Activated naive CD4-positive, alpha-beta T cell treated with anti-CD3 and anti-CD28 coated beads, Interleukin-2, amount 10 ng/mL, durations not matched to agents 7 days and 5 days (primary cell): ENCODE measurements at places on chromosomes 3 and 15.

GRCh38 chr3:46354984-46355383 is 1.1 kb downstream of the CCR2 start:
- DNase-seq = no peak
- peak overlapping the region; percentile 94 for H3K27ac ChIP-seq
- peaks cover 57% of the 10 kb centered on the region for H3K36me3 ChIP-seq

DNA sequence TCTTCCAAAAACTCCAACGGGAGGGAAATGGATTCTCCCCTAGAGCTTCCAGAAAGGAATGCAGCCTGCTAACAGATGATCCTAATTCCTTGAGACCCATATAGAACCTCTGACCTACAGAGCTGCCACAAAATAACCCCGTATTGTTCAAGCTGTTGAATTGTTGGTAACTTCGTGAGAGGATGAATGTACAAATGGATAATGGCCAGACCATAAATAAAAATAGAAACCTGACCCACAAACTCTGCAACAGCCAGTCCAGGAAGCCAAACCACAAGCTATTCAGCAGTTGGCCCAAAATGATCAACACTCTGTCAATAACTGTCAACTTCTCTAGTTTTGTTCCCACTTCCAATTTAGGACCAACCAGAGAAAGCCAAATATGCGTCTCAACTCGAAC is 414.0 kb upstream of the ZNF717 start:
- DNase-seq = no peak
- H3K36me3 ChIP-seq = no peaks in the 10 kb centered on the region
- H3K27me3 ChIP-seq = no peaks in the 10 kb centered on the region
- H3K4me1 ChIP-seq = no peaks in the 10 kb centered on the region
- no peak overlapping the region for H3K27ac ChIP-seq

DNA sequence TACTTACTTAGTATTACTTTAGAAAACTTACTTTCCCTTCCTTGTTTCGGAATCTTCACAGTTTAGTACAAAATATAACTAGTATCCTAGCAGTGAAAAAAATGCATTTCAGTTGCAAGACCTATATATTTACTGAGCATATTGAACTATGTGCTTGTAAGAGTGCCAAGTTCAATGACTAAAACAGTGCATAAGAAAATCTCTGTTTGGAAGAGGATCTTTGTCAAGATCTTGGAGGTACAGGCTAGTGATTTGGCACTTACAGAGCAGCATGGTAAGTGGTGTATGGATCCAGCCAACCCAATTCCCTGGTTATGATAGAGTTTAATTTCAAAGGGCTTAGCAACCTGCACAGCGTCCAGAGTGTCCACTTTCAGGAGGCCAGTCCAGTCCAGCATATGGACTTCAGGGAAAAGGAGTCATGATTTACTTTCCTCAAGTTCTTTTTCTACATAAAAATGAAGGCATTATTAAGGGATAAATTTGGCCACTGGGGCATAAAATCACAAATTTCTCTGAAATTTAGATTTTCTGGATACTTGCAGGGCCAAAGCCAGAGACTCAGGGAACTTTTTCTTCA is 625.8 kb upstream of the BCHE start:
- no peak overlapping the region for H3K27ac ChIP-seq
- H3K4me1 ChIP-seq = no peaks in the 10 kb centered on the region
- no peak for DNase-seq
- no peaks in the 10 kb centered on the region for H3K36me3 ChIP-seq

DNA sequence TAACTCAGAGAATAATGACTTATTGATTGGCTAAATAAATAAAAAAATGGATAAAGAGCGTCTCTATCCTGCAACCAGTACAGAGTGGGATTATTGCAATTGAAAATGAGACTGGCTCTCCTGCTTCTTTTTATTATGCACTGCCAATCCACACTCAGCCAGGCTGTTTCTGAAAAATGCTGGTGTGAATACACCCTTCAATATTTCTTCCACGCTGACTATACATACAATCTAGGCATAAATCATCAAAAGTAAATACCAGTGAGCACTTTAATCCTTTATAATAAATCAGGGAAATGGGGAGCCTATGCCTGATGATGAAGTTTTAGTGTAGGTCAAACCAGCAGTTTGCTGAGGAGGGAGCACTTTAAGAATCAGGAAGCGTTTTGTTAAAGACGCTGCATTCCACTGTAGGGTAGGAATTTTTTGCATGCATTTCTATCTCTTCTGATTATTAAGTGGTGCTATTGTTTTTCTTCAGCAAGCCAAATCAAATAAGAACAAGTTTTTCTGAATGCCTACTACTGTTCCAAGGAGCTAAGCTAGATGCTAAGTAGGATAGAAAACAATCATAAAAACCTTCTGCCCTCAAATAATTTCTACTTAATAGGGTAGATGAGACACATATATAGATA is 781.5 kb downstream of the TBL1XR1 start:
- no peaks in the 10 kb centered on the region for H3K27me3 ChIP-seq
- no peak overlapping the region for H3K4me3 ChIP-seq
- H3K27ac ChIP-seq = no peak overlapping the region
- DNase-seq = no peak
- H3K36me3 ChIP-seq = no peaks in the 10 kb centered on the region
- no peaks in the 10 kb centered on the region for H3K4me1 ChIP-seq

GRCh38 chr3:190224863-190225692 is 97.2 kb downstream of the CLDN1 start:
- H3K27ac ChIP-seq = no peak overlapping the region
- H3K36me3 ChIP-seq = no peaks in the 10 kb centered on the region
- DNase-seq = no peak
- H3K4me3 ChIP-seq = no peak overlapping the region
- H3K27me3 ChIP-seq = no peaks in the 10 kb centered on the region
- H3K4me1 ChIP-seq = no peaks in the 10 kb centered on the region

- no peak overlapping the region for H3K27ac ChIP-seq
- no peaks in the 10 kb centered on the region for H3K4me1 ChIP-seq
- DNase-seq = no peak
- no peaks in the 10 kb centered on the region for H3K36me3 ChIP-seq
- no peaks in the 10 kb centered on the region for H3K27me3 ChIP-seq
These were observed 303.5 kb downstream of the PTPRG start for GRCh38 chr3:61864886-61865285.

GRCh38 chr3:157369727-157370421 is 66.8 kb upstream of the PTX3 start:
- no peaks in the 10 kb centered on the region for H3K36me3 ChIP-seq
- no peak overlapping the region for H3K27ac ChIP-seq
- no peak for DNase-seq
- H3K27me3 ChIP-seq = no peaks in the 10 kb centered on the region
- H3K4me3 ChIP-seq = no peak overlapping the region
- no peaks in the 10 kb centered on the region for H3K4me1 ChIP-seq

DNA sequence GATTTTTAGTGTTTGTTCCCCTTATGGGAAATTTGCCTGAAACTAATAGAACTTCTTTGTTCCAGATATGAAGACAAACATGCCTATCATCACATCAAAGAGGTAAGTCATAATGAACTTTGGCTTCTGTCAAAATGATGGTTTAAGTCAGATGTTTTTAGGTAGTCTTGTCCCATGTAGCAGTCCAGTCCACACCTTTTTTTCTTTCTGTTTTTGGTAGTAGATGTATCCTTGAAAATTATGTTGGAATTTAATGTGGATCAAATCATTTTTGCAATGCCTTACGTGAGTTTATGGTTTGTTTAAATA is 12.1 kb downstream of the TSEN2 start:
- no peak for DNase-seq
- peaks cover 22% of the 10 kb centered on the region for H3K36me3 ChIP-seq
- H3K27me3 ChIP-seq = no peaks in the 10 kb centered on the region
- no peak overlapping the region for H3K27ac ChIP-seq
- H3K4me1 ChIP-seq = no peaks in the 10 kb centered on the region

DNA sequence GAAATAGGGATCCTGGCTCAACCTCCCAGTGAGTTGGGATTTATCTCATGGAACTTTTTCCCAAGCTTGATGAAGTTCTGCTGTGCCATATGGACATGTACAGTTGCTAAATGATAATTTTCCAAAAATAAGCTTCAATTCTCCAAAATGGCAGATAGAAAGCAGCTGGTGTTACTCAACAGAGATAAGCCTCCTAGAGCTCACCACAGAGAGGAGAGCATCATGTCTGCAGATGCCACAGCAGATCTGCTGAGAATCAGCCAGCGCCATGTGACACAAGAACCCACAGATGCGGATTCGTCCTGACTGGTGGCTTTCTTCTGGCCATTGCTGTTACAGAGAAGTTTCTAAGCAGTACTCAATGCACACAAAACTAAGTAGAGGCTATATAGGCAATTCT is 50.6 kb downstream of the AGTR1 start:
- no peak overlapping the region for H3K4me3 ChIP-seq
- H3K36me3 ChIP-seq = no peaks in the 10 kb centered on the region
- no peaks in the 10 kb centered on the region for H3K4me1 ChIP-seq
- H3K27ac ChIP-seq = no peak overlapping the region
- DNase-seq = no peak
- H3K27me3 ChIP-seq = no peaks in the 10 kb centered on the region

- peak overlapping the region; percentile 97 for H3K4me3 ChIP-seq
- no peak for DNase-seq
- H3K36me3 ChIP-seq = peaks cover 22% of the 10 kb centered on the region
- H3K4me1 ChIP-seq = peaks cover 40% of the 10 kb centered on the region
These were observed 1.0 kb upstream of the ARIH1 start for GRCh38 chr15:72472992-72473610.

- no peak overlapping the region for H3K4me3 ChIP-seq
- DNase-seq = no peak
- no peaks in the 10 kb centered on the region for H3K27me3 ChIP-seq
These were observed 231.9 kb upstream of the ROPN1 start for GRCh38 chr3:124223853-124224252.

DNA sequence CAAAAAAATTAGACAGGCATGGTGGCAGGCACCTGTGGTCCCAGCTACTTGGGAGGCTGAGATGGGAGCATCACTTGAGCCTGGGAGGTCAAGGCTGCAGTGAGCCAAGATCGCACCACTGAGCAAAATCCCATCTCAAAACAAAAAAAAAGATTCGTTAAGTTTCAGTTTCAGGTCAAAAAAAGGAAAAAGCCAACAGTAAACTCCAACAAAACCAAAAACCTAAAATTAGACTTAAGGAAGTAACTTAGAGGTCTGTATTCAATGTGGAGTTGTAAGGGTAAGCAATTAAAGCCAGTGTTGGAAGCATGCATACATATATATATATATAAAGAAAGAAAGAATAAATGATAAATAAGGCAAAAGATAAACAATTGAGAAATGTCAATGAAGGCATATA is 11.8 kb downstream of the KPNA1 start:
- peaks cover 33% of the 10 kb centered on the region for H3K4me1 ChIP-seq
- H3K27me3 ChIP-seq = no peaks in the 10 kb centered on the region
- H3K27ac ChIP-seq = no peak overlapping the region
- DNase-seq = no peak

DNA sequence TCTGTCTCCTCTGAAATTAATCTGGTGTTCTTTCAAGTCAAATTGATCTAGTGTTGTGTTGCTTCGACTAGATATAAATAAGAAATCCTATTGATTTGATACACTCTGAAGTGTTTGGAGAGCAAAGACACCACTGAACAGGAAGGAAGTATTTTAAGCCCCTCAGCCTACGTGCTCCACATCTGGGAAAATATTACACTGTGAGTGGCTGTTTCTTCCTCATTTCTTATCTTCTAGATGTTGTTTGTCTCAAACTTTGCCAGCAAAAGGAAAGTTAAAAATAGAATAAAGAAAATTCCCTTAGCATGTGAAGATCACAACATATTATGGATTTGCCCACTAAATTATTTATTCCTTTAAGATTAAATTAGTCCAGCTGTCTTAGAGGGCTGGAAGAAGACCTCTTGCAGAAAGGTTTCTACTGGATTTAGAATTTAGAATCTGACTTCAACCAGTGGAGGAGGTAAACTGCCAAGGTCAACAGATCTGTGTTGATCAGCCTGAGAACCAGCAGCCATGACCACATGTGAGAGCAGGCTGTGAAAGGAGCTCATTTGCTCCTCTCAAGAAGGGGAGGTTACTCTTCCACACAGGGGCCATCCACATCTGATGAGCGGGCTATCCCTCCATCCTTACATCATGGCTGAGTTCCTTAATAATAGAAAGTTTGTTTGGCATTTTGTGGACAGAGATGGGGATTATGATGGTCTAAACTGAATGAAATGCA is 46.3 kb upstream of the ACKR4 start:
- no peaks in the 10 kb centered on the region for H3K27me3 ChIP-seq
- no peaks in the 10 kb centered on the region for H3K36me3 ChIP-seq
- H3K27ac ChIP-seq = no peak overlapping the region
- DNase-seq = no peak
- H3K4me1 ChIP-seq = peaks cover 12% of the 10 kb centered on the region

DNA sequence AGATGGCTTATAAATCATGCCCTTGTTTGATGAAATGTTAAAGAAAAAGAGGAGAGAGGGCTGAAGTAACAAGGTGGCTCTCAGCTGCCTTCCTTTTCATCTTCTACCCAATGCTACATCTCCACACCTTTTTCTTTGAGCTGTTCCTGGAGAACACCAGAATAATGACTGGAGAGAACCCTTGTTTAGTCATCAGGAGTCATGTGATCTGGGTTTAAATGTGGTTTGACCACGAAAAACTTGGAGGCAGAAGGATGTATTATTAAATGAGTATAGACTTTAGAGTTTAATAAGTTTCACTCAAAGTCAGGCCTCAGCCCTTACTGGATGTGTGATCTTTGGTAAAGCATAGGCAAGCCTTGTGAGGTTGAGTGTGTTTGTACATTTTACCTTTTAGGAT is 230.3 kb upstream of the TBL1XR1 start:
- no peaks in the 10 kb centered on the region for H3K27me3 ChIP-seq
- H3K4me1 ChIP-seq = peaks cover 27% of the 10 kb centered on the region
- H3K4me3 ChIP-seq = peak overlapping the region; percentile 2
- no peak for DNase-seq

DNA sequence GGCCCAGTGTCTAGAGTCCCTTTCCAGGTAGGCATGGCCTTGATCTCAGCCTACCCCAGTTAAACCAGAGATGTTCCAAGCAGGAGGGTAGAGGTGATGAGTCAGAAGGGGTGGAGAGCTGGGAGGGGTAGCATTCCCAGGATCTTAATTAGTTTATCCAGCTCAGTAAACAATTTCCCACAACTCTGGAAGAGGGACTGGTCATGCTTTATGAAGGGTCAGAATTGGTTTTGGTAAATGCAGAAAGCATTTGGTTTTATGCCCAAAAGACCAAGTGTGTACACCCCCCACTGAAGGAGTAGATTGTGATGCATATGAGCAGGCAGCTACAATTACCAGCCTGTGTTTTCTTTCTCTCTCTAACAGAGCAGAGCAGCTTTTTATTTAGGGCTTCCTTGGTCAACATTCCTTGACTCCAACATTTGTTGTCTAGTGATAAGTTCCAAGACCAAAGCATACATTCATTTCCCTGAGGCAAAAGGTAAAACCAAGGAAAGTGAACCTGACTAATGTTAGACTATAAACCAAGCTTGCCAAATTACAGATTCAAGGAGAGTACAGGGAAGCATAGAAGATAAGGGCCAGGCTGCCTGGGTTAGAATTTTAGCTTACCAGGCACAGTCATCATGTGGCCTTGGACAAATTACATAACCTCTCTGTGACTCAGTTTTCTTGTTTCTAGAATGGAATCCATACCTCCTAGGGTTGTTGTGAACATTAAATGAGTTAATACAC is 17.6 kb downstream of the EXOSC7 start:
- H3K4me3 ChIP-seq = no peak overlapping the region
- no peak overlapping the region for H3K27ac ChIP-seq
- H3K36me3 ChIP-seq = peaks cover 66% of the 10 kb centered on the region
- no peak for DNase-seq

- H3K27ac ChIP-seq = no peak overlapping the region
- no peaks in the 10 kb centered on the region for H3K36me3 ChIP-seq
- no peaks in the 10 kb centered on the region for H3K4me1 ChIP-seq
- no peak overlapping the region for H3K4me3 ChIP-seq
- no peak for DNase-seq
These were observed 100.8 kb upstream of the TNFAIP8L3 start for GRCh38 chr15:51195459-51195858.

GRCh38 chr15:29939404-29939803 is 117.1 kb upstream of the TJP1 start:
- H3K27me3 ChIP-seq = peaks cover 17% of the 10 kb centered on the region
- H3K36me3 ChIP-seq = no peaks in the 10 kb centered on the region
- no peak overlapping the region for H3K27ac ChIP-seq
- no peak for DNase-seq
- no peak overlapping the region for H3K4me3 ChIP-seq
